ENCODE measurements at places on chromosomes 3 and 15.

DNA sequence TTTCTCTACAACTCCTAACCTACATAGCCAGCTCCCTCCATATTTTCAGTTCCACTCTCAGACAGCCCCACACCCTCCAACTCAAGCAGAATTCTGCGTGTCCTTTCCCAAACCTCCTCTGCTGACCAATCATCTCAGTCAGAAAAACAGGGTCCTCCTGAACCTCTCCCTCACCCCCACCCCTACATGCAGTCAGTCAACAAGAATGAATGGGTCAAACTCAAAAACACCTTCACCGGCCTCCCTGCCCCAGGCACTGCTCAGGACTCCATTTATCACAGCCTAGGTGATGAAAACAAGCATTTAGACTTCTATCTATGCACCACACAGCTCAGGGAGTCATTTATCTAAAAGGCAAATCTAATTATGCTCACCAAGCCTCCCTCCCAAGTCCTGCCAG lies 32.4 kb downstream of the MYL3 start:
- no peak for DNase-seq

GRCh38 chr3:32004113-32004765 lies 22.7 kb downstream of the ZNF860 start:
- no peak for DNase-seq

GRCh38 chr3:112013058-112013783 lies 14.5 kb downstream of the TAGLN3 start:
- no peak for DNase-seq

DNA sequence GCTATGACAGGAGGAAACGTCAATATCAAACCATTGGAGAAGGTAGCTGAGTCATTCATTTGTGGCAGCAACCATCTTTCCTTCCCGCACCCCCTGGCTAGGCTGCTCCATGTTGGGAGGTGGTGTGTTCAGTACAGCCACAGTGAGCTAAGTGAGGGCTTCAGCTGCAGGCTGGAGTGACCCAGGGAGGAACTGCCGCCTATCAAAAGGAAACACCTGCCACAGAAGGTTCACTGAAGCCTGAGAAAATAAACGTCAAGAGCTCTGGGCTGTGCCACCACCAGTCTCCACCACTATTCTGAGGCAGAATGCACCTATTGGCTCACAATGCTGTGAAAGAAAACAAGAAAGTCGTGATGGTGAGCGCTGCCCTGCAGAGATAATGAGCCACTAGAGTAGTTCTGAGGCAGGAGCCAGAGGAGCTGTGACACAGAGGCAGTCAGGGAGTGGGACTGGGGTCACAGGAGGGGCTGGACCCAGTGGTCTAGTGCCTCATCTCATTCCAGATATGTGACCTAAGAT lies 34.8 kb upstream of the CD47 start:
- peak; percentile 85 for DNase-seq

DNA sequence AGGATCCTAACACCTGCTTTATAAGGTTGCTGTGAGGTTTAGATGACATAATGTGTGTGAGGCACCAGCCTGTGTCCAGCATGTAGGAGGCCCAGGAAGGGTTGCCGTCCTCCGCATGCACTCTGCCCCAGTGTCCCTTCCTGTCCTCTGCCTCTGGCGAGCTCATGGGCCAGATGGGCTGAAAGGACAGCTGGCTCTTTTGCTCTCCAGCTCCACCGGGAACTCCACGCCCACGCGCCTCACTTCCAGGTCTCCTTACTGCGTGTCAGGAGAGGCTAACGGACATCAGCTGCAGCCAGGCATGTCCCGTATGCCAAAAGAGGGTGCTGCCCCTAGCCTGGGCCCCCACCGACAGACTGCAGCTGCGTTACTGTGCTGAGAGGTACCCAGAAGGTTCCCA lies 12.2 kb downstream of the MUC20 start:
- DNase-seq: no peak

- DNase-seq: peak; percentile 77
Measured at GRCh38 chr3:83934192-83935021, 1024.4 kb upstream of the CADM2 start.

DNA sequence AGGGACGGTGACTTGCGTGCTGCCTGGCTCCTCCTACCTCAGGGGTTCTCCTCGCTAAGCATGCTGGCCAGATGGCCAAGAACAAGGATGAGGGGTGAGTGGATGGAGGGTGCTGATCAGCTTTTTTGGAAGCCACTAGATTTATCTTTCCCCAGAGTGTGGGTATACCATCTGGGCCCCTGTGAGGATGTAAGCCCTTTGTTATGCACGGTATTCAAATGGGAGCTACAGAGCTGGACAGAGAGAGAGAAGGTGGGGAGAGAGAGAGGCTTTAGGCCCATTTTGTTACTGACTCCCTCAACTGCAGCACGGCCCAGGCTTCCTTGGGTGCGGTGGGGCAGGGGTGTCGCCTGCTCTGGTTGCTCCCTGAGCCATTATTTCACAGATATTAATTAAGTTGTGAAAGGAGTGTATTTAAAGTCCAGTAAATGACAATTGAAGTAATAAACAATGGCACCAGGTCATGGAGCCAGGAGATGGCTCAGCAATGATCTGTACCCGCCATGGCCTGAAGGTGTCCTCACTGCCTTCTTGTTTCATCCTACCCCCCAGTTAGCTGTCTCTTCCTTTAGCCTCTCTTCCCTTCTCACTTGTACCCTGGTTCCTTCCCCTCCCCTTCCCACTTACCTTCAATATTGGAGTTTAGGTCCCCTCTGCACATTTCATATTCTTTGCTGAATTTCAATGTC lies 158.0 kb downstream of the CLSTN2 start:
- no peak for DNase-seq

DNA sequence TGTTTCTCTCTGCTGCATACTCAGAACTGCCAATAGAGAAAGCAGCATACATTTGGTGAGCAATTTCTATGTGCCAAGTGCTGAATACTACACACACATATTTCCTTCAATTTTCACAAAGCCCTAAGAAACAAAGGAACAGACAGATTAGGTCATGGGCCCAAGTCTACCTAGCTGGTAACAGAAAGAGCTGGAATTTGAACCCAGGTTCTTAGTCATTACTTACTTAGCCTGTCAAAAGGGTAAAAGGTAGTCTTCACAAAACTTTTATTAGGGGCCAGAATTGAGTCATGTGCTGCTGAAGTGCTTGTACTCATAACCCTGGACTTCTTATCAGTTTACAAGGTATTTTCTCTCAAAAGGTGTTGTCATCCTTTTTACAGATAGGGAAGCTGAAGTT lies 10.4 kb upstream of the ABHD17C start:
- DNase-seq: no peak

- peak; percentile 75 for DNase-seq
Measured at GRCh38 chr3:57169872-57170623, 4.9 kb upstream of the IL17RD start.

- no peak for DNase-seq
Measured at GRCh38 chr3:118447339-118447738, 587.3 kb downstream of the IGSF11 start.

GRCh38 chr3:98780343-98780742 lies 17.2 kb downstream of the ST3GAL6 start:
- no peak for DNase-seq

DNA sequence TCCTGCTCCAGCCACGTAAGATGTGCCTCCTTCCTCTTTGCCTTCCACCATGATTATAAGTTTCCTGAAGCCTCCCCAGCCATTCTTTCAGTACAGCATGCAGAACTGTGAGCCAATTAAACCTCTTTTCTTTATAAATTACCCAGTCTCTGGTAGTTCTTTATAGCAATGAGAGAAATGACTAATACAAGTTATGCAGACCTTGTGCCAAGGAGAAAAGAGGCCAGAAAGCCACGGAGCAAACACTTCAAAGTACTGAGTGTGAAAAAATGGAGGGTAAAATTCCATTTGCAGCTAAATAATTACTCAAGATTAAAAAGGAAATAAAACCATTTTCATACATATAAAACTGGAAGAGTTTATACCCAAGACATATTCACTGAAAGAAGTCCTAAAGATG lies 213.6 kb upstream of the LINGO1 start:
- no peak for DNase-seq

- no peak for DNase-seq
Measured at GRCh38 chr3:133127381-133127780, 89.2 kb downstream of the TMEM108 start.

GRCh38 chr3:177824190-177824786 lies 627.0 kb upstream of the TBL1XR1 start:
- no peak for DNase-seq

GRCh38 chr3:141845407-141846049 lies 30.9 kb upstream of the ATP1B3 start:
- peak; percentile 40 for DNase-seq

GRCh38 chr3:58679974-58680666 lies 13.5 kb upstream of the FAM3D start:
- DNase-seq: no peak

- DNase-seq: no peak
Measured at GRCh38 chr3:153158961-153159735, 2.9 kb upstream of the RAP2B start.

DNA sequence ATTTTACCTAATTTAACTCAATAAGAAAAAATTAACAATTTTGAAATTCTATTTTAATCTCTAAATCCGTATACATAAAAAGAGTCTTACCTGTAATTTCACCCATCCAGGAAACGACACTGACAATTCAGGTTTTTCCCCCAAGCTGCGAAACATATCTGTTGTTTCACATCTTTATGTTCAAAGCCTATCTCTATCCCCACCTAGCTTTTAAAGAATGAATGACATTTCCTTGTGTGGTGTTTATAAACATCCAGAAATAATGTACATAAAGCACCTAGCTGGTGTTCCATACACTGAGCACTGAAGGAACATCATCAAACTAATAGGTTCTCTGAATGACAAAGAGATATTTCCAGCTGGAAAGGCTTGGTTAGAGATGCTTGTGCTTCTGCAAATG lies 867.8 kb downstream of the SQOR start:
- no peak for DNase-seq

- DNase-seq: no peak
Measured at GRCh38 chr15:71251584-71252043, 136.3 kb downstream of the THSD4 start.

DNA sequence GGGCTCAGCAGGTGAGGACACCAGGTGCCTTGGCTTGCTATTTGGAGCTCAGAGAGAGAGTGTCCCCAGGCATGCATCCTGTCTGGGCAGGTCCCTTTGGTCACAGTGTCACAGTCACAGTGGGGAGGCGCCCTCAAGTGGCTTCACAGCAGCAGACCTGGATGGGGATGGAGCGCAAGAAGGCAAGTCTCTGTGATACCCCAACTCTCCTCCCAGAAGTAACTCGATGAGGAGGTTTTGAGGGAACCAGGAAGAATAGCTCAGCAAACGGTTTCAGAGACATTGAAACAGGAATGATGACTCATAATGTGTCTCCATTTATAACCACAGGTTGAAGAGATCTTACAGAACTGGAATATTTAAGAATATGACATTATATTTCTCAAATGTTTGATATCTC lies 66.5 kb upstream of the SH3GL3 start:
- DNase-seq: peak; percentile 19

DNA sequence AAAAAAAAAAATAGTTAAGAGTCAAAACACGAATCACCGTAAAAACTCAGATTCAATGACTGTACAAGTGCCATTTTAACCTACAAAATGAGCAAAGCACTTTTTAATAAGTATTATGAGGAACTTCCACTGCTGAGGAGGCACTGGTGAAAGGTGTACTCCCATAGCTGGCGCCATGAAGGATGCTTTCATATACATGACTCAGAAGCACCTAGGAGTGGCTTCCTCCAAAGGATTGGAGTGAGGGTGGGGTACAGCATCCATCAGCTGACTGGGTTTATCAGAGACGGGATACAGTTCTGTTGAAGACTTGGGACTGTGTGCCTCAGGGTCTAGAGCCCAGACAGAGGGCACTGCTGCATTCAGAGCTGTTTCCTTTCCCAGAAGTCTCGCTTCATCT lies 60.9 kb upstream of the MEX3B start:
- DNase-seq: no peak

- DNase-seq: no peak
Measured at GRCh38 chr3:129985113-129985512, 10.6 kb downstream of the TRH start.

DNA sequence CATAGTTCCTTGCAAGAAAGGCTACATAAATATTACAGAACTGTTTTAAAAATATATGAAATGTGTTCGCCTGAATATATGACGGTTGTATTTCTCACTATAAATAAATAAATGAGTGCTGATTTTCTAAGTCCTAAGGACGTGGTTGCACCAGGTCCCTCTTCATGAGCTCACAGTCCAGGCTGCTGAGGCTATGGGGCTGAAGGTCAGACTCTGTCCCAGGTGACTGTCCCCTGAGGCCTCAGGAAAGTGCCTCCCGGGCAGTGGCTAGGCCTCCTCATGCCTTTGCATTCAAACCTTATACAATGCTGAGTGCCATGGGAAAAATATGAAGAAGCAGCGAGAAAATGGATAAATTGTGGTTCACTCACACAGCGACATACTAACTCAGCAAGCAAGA lies 43.5 kb upstream of the SSR3 start:
- no peak for DNase-seq

- no peak for DNase-seq
Measured at GRCh38 chr15:50358845-50359244, 3.8 kb upstream of the GABPB1 start.

- DNase-seq: no peak
Measured at GRCh38 chr3:123431007-123431657, 17.8 kb downstream of the ADCY5 start.

- DNase-seq: peak; percentile 94
Measured at GRCh38 chr3:194396859-194397756, 2.0 kb downstream of the GP5 start.

- no peak for DNase-seq
Measured at GRCh38 chr3:175260145-175260794, 401.1 kb downstream of the NAALADL2 start.

- DNase-seq: no peak
Measured at GRCh38 chr3:100500320-100500880, 8.0 kb downstream of the TMEM45A start.

DNA sequence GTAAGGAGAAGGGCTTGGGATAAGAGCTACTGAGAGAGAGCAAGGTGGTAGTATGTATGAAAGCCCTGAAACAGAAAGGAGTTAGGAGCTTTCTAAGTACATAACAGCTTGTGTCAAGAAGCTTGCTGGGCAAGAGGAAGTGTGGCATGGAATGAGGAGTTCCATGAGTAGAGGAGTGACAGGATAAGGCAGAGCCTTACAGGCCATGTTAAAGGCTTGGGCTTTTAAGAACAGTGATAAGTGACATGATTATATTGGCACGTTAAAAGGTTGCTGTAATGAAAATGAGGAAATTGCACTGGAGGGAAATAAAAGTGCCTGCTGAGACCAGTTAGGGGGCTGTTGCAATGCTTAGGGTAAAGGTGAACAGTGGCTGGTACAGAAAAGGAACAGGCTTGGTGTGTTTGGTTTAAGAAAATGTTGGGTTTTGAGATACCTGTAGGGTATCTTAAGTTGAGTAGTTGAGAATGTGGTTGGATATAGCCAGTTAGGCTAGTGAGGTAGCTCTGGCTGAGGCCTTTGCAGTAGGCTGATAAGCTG lies 49.0 kb downstream of the MEF2A start:
- no peak for DNase-seq

DNA sequence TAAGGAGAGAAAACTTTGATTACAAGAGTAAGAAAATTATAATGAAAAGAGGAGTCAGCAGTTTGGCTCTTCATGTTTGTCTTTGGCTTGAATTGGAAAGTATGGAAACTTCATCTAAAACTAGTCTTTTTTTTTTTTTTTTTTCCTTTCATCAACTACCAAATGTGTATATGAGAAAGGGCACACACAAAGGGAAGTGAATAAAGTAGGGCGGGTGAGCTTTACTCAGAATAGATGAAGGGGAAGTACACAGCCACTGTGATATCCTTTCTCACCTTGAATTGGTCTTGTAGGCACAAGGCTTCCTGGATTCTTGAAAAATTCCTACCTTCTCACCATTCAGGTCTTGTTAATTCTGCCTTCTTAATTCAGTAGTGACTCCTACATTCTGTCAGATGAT lies 652.3 kb upstream of the KCNMB2 start:
- DNase-seq: no peak
